Activated T-cell treated with anti-CD3 and anti-CD28 coated beads, Interleukin-2, amount 50 U/mL, for 24 hours (primary cell): ENCODE measurements at places on chromosomes 1 and 21.

DNA sequence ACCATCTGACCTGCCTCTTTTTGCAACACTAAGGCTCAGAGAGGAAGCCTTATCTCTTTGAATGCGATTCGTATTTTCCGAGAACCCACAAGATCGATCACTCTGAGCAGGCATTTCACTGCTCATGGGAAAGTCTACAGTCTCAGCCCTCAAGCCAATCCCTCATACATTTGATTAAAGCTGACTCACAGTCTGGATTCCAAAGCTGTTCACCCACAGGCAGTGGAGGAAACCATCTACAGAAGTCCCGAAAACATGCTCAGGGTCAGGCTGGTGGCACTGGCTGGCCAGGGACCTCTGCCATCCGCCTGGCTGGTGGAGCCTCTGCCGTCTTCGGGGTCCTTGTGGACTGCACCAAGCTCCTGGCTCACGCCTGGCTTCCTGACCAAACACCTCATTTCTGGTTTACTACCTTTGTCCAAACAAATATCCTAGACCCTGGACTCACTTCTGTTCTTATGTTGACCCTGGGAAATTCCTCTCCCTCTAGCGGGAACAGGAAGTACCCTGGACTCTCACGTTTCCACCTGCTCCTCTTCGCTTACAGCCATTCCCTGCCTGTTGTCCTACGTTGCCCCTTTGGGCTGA is 650.0 kb downstream of the SMYD3 start:
- DNase-seq: no peak

DNA sequence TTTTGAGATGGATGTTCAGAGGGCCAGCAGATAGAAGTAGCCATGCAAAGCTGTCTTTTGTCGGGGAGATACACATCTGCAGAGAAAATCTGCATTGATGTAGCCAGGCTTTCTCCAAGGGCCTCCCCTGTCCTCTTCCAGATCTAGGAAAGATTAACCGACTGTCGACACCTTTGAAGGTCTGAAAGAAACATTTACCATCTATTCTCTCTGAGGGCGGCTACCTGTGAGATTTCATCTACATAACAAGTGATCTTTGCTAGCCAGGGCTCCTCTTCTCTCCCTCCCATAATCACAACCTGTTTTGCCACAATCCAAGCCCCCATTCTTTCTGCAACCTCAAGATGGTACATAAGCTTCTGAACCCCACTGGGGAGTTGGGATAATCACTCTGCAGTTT is 193.6 kb downstream of the RGS7 start:
- no peak for DNase-seq

DNA sequence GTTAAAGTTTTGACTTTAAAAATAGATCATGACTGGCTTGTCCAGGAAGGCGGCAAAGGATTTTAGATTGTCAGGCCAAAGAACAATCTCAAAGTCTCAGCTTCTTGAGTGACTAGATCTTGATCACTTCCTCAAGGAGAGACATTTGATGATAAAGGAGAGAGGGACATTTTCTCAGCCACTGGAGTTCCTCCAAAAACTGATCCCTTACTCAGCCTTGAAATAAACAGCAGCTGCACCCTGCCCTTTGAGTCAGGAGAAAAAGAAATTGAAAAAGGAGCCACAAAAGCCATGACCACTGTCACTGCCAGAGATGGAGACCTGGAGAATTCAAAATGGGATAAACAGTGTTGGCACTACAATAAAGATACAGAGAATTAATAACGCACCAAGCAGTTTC is 288.4 kb upstream of the PRMT6 start:
- no peak for DNase-seq

GRCh38 chr1:91781901-91782622 is 103.9 kb downstream of the TGFBR3 start:
- no peak for DNase-seq

GRCh38 chr1:19597496-19598309 is 46.4 kb upstream of the NBL1 start:
- DNase-seq: no peak

GRCh38 chr1:18100491-18101063 is 7.0 kb upstream of the IGSF21 start:
- DNase-seq: peak; percentile 54

DNA sequence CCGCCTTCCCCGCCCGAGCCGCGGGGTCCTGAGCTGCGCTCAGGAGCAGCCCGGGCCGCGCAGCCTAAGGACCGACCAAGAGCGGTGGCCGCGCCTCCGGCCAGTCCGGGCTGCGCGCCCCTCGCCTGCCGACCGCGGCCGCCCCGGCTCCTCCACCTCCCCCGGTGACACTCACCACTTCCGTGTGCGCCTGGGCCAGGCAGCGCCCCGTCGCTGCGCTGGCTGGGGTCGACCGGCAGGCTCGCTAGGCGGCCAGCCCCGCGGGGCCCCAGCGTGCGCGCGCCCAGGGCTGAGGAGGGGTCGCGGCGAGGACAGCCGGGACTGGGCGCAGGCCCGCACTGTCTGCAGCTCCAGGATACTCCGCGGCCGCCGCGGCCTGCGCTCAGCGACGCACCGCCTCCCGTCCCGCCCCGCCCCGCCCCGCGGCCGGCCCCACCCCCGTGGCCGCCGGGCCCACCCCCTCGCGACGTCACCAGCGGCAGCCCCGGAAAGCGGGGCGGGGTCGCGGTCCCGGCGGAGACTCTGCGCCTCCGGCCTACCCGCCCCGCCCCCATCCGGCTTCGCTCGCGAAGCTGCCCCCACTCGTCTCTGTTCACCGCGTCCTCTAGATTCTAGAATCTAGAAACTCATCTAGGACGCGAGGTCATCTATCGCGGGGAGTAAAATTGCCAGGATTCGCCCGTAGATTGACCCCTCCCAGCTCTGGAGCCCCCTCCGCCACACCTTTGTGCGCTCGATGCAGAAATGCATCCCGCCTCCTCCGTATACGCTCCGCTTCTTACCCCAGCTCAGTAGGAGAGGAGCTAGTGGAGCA is at the start of gene JAK1:
Gene JAK1 (minus strand): TSS at position 392 of the 814 bp plus-strand sequence. CDS start 80,285 bp downstream, outside the sequence.
- DNase-seq: peak; percentile 91

- no peak for DNase-seq
Observed at GRCh38 chr1:209064850-209065706, 518.4 kb upstream of the CAMK1G start.

- no peak for DNase-seq
Observed at GRCh38 chr1:12387641-12388040, 157.8 kb downstream of the VPS13D start.

DNA sequence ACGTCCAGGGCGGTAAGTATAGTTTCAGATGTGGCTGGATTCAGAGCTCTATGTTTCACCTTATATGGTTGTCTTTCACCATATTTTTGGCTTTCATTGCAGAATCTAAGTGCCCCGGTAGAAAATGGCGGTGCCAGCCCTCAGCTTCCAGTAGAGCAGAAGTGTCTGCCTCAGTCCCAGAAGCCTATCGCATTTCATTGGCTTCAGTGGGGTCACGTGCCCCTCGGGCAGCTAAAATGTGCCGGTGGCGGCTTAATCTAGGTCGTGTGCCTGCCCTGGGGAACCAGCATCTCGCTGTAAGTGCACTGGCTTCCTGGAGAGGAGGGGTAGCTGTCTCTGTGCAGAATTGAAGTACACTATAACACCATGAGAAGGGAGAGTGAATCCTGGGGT is 107.4 kb upstream of the MAGI3 start:
- DNase-seq: no peak
